ENCODE measurements at places on chromosomes 1 and 21.

DNA sequence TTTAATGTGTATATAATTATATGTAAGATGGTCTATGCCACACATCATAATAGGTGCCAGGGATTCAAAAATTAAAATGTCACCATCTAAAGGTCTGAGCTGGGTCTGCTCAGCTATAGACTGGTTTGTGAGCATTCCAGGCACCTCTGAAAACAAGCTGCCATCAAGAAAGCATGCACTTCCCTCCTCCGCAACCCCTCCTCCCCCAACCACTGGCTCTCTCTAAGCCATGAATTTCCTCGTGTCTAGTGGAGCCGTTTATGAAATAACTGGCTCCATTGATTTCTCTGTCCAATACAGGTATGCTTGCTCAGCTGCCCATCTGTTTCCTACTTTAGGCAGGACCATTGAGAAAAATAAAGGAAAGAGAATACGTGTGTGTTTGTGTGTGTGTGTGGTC, 522.6 kb upstream of the PLXNA2 start:
- DNase-seq: no peak

DNA sequence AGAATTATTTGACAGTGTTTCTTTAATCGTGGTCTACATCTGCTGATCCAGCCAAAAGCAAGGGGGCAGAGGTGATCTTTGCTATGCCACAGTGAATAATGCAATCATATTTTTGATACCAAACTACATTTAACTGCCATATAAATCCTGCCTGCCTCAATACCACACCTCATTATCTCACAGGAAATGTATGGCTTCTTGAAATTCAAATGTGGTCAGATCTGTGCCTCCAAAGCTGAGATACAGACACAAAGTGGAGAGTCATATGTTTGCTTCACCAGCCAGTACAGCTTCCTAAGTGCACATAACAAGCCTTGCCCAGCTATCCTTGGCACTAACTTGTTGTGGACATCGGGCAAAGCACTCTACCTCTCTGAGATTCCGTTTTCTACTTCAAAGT, 250.0 kb upstream of the NFIA start:
- no peak for DNase-seq

GRCh38 chr1:24775348-24775747, 30.1 kb downstream of the CLIC4 start:
- no peak for DNase-seq

- no peak for DNase-seq
Observed at GRCh38 chr1:39852214-39852791, 31.0 kb downstream of the TRIT1 start.

DNA sequence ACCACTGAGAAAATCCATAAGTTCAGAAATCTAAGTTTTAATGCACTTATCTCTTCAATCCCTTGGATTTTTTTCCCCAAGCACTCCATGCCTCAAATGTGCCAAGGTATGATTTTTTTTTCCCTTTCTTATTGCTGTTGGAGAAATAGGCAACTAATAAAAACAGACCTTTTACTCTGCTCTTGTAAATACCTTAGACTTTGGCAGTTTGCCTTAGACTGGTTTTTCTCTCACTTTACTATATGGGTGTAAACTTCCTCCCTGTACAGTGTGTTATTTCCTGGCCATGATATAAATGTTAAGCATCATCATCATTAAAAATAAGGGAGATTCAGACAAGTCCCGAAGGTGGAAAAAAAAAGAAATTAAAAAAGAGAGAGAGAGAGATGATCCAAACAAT, 65.7 kb downstream of the LRRC8C start:
- DNase-seq: no peak

- no peak for DNase-seq
Observed at GRCh38 chr1:175498002-175498401, 245.4 kb downstream of the TNR start.

GRCh38 chr1:156511644-156512043, 11.1 kb upstream of the MEF2D start:
- DNase-seq: no peak

DNA sequence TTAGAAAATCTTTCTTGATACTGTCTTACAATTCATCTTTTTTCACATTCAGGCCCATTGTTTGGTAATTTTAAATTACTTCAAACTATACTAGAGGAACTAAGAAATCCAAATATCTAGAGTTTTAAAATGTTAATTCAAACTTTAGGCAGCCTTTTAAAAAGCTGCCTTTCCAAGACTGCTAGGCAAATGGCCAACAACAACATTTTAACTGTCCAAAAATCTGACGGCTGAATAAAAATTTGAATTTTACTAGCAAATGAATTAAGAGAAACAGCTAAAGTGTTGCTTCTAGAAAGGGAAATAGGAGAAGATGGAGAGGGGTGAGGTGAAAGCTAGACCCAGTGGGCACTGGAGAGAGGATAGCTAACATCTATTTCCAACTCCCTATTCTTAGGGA, 17.2 kb downstream of the DPYD start:
- DNase-seq: no peak

DNA sequence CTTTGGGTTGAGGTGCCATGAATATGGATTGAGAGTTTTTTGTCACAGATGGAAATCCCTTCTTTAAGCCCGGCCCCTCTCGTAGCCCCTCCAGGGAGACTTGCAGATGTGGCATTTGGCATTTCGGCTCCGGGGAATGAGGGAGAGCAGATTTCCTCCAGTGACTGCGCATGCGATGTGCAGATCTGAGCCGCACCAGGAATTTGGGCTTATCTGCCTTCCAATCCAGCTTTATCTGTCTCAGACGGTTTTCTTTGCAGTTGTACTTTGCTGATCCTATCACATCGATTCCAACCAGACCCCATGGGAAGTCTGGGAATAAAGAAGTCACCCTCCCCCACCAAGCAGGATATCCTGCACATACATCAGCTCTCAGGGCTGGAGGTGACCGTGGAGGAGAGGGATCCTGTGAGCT, 11.7 kb downstream of the KIF26B start:
- DNase-seq: no peak

GRCh38 chr1:37265156-37265555, 209.2 kb upstream of the ZC3H12A start:
- no peak for DNase-seq

GRCh38 chr1:81446000-81446669, 354.6 kb upstream of the ADGRL2 start:
- DNase-seq: no peak

GRCh38 chr1:52334906-52335528, 31.0 kb downstream of the CC2D1B start:
- no peak for DNase-seq

- no peak for DNase-seq
Observed at GRCh38 chr1:31751822-31752241, 12.3 kb downstream of the ADGRB2 start.

GRCh38 chr1:232170909-232171308, 459.0 kb downstream of the SIPA1L2 start:
- DNase-seq: no peak

DNA sequence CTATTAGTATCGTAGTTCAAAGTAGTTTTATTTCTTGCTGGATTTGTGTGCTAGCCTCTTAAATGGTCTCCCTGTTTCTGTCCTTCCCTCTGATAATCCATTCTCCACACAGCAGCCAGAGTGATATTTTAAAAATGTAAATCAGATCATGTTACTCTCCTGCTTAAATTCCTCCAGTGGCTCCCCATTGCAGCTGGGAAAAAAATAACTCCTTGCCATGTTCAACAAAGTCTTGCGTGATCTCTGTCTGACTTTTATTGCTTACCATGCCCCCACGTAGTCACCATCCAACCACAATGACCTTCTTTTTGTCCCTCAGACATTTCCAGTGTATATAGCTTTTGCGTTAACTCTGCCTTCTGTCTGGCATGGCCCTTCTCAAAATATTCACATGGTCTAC, 178.8 kb downstream of the FGGY start:
- no peak for DNase-seq

DNA sequence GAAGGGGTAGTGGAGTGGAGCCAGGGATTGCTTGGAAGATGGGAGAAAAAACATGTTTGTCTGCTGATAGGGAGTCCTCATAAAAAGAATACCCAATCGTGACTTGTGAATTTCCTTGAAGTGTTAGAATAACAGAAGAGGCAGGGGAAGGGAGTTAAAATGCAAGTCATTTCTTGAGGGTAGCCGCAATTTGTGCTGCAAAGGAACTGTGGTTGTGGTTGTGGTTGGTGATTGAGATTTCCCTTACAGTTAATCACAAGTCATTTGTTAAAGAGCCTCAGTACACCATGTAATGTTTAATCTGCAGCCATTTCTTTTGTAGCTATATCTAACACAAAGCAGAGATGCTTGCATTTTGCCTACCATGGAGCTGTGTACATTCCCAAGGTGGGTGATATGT, 38.5 kb upstream of the EGLN1 start:
- peak; percentile 30 for DNase-seq

DNA sequence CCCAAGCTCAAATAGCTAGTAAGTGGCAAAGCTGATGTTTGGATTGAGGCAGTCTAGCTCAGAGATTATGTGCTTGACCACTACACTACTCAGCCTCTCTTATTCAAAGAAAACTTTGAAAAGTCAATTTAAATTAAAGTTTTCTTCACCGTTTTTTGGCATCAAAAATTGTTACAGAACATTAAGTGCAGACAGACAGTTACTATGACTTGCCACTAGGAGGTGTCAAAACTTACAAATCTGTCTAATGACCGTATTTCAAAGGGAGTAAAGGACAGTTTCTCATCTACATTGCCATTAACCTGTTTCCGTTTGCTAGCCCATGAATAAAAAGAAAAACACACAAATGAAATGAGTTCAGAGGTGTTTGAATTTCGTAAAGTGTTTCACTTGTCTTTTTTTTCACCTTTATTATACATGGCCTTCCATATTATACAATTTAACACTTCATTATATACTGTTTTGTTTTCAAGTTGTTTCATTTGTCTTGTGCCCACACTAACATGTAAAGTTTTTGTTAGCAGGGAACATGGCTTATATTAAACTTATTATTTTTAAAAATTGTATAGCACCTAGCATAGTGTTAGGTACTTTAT, 57.4 kb upstream of the MTF2 start:
- DNase-seq: peak; percentile 85

- no peak for DNase-seq
Observed at GRCh38 chr1:231861541-231862481, 235.2 kb downstream of the DISC1 start.

DNA sequence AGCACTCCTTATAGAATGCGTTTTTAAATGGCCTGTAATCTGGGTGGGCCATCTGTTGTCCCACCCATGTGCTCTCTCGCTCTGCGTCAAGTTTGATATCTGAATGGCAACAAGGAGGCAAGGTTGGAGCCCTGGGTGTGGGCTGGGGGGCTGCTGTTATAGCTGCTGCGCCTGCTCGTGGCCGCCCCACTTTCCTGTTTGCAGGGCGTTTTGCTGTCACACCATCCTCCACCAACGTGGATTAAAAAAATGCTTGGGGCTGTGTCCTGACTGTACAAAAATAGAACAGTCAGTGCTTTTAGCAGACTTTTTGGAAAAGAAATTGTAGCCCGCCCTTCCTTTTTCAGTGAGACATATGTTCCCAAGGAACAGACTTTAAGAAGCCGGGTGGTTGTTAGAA, 25.4 kb downstream of the UMODL1 start:
- no peak for DNase-seq

DNA sequence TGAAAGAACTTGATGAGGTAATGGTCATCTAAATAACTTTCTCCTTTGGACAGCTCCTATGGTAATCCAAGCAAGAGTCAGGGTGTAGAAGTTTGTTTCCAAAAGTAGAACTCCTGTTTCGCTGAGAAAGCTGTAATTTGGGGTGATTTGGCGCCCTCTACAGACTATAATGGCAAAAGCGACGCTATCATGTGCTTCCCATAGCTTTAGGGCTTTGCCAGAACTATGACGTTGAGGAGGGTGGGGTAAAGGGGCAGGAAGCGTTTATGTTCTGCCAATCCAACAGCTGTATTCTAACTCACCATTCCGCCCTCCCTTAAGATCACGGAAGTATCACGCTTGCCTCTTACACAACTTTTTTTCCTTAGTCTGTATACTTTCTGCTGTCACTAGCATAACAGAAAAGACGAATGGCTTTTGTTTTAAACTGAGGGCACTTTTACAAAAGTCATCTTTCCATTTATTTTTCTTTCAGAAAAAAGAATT, at the start of gene FMO4:
Gene FMO4 (plus strand): TSS at position 349 of the 486 bp plus-strand sequence. CDS start 5,643 bp downstream, outside the sequence.
- DNase-seq: peak; percentile 98
